Stimulated activated CD4-positive, alpha-beta T cell treated with anti-CD3 and anti-CD28 coated beads, Interleukin-1b, Interleukin-23, amount 100 ng/mL, for 1 hour (primary cell): ENCODE measurements at places on chromosomes 3 and 15.

GRCh38 chr3:46478341-46478740, 13.6 kb upstream of the LTF start:
- DNase-seq: no peak

DNA sequence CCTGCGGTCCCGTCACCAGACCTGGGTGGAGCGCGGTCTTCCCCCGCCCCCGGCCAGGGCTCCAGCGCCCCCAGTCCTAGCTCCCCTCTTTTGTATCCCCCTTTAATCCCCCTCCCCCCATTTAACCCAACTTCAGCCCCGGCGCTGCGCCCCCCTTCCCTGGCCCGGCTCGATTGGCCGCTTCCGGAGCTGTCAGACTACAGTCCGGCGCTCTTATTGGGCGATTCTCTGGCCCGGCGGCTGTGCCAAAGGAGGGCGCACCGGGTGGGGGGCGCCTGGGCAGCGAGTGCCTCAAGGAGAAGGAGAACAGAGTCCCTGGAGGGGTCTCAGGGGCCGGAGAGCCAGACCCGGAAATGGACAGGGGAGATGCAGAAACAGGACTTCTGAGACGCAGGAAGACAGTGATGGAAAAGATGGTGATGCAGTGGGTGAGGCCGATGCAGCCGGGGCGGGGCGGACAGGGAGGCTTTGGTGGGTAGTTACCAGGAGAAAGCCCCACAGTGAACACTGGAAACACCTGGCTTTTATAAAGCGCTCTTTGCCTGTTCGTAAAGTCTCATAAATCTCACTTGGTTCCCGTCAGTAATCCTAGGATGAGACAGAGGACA, 1.2 kb upstream of the ADCY5 start:
- no peak for DNase-seq

- no peak for DNase-seq
Measured at GRCh38 chr3:154678041-154678654, 248.2 kb upstream of the GPR149 start.

- DNase-seq: no peak
Measured at GRCh38 chr3:16122661-16123060, 51.8 kb upstream of the GALNT15 start.

- no peak for DNase-seq
Measured at GRCh38 chr3:41120460-41120859, 78.8 kb upstream of the CTNNB1 start.

DNA sequence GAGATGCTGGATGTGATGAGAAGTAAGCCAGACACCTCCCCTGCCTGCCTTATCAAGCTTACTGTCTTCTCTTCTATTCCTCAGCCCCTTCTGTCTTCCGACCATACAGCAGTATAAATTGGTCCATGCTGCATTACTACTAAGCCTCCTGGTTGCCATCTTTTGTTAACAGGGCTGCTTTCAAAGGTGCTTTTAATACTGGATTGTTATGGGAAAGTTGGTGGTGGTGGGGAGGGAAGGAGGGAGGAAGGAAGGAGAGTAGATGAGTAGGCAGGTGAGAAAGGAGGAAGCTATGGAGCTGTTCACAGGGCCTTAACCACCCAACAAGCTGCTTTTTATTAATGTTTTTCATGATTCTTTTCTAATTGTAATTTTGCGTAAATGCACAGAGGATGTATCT, 114.9 kb downstream of the SLC25A26 start:
- DNase-seq: no peak

- no peak for DNase-seq
Measured at GRCh38 chr15:88004399-88004798, 252.1 kb downstream of the NTRK3 start.

DNA sequence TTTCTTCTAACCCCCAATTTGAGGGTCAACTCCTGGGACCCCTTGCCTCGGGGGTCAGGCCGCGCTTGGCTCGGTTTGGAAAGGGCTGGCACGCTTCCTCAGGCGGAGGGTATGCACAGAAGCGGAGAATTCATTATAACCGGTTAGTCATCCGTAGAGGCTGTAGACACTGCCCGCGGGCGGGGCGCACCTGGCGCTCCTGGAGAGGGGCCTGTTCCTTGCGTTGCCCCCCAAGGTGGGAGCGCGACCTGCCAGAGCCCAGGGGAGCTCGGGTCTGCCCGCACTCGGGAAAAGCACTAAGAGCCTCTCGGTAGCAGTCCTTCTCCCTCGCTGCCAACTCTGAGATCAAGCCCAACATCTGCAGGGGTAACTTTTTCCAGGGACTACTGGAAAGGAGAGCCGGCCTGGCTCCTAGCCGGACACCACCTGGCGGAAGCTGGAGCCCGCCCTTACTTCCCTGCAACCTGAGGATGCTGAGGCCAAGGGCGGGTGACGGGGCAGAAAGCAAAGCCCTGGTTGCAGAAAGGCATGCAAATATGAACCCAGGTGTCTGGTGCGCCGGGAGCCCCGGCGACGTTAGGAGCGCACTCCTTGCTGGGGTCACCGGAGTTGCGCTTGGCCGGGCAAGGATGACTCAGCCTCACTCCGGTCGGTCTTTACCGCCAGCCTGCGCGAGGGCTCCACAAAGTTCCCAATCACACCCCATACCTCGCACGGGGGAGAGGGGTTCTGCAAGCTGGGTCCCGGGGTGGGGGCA, 1.5 kb upstream of the CACNA2D3 start:
- DNase-seq: no peak

DNA sequence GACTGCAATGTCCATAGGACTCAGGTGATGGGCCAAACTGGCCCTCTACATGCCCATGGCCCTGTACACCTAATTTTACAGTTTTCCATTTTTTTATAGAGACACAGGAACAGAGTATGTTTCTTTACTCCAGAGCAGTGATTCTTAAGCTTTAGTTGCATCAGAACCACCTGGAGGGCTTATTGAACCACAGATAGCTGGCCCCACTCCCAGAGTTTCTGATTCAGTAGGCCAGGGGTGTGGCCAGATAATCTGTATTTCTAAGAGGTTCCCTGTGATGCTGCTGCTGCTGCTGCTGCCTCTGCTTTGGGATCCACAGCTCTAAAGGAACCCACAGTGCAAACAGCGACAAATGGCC, 5.1 kb downstream of the RBP1 start:
- DNase-seq: no peak

DNA sequence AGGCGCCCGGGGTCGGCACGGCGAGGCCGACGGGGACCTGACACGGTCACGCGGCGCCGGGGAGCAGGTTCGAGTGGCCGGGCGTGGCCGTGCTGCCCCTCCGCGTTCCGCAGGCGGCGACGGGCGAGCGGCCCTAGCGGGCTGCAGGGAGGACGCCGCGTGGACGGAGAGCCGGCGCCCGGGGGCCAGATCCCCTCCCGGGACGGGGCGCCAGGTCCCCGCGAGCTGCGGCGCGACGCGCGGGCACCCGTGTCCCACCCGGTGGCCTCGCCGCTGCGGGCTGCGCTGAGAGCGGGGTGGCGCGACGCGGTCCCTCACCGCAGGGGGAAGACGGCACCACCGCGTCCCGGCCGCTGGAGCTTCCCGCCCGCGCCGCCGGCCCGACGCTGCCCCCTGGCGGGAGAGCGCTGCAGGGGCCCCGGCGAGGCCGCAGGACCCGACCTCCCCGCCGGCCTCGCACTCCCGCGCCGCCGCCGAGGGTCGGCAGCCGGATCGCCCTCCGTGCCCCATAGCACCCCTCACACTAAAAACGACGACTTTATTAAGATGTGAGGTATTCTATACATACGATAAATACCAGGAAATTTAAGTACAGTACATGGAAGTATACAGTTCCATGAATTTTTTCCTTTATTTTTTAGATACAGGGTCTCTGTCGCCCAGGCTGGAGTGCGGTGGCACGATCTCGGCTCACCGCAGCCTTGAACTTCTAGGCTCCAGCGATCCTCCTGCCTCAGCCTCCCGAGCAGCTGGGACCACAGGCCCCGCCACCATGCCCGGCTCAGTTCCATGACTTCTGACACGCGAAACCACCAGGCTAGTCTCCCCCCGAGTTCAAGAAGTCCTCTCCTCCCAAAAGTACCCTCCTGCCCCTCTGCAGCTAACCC, 1.3 kb upstream of the PIGZ start:
- DNase-seq: peak; percentile 29

DNA sequence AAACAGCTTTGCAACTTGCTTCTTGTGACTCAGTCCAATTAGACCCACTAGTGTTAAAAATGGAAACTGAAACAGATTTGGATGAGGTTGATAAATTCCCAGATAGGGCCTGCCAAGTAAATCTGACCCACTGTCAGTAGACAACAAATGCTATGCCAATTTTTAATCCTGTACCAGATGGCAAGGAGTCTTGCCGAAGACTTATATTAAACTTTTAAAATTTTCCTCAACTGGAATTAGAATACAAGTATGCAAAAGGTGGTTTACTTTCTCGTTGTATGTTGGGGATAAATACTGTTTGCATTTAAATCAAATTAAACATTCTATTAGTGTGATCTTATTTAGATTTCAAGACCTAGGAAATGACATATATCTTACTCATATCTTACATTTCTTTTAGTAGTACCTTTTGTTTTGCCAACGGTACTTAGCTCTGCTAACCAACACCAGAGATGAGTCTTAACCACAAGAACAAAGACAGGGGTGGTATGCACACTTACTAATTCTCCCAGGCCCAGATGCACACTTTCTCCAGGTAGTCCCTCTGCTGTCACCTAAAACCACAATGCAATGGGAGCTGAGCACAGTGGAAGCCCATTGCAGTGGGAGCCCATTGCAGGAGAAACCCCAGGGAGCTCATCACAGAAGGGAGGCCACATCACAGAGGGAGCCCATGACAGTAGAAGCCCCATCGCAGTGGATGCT, 77.8 kb downstream of the WWTR1 start:
- DNase-seq: no peak

DNA sequence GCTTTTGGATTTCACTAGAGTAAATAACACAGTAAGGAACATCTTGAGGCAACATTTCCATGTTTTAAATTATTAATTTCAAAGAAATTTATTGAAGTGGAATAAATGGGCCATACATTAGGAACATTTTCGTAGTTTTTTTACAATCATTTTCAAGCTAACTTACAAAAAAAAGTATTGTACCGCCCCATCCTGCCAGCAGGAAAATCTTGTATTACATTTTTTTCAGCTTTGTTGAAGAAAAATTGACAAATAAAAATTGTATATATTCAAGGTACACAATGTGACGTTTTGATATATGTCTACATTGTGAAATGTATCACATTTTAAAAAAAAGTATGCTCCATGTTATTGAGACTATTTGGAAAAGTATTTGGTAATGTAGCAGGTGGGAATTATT, 1001.9 kb upstream of the NR2F2 start:
- no peak for DNase-seq

GRCh38 chr3:158352551-158352950, 218.4 kb upstream of the MLF1 start:
- DNase-seq: no peak

DNA sequence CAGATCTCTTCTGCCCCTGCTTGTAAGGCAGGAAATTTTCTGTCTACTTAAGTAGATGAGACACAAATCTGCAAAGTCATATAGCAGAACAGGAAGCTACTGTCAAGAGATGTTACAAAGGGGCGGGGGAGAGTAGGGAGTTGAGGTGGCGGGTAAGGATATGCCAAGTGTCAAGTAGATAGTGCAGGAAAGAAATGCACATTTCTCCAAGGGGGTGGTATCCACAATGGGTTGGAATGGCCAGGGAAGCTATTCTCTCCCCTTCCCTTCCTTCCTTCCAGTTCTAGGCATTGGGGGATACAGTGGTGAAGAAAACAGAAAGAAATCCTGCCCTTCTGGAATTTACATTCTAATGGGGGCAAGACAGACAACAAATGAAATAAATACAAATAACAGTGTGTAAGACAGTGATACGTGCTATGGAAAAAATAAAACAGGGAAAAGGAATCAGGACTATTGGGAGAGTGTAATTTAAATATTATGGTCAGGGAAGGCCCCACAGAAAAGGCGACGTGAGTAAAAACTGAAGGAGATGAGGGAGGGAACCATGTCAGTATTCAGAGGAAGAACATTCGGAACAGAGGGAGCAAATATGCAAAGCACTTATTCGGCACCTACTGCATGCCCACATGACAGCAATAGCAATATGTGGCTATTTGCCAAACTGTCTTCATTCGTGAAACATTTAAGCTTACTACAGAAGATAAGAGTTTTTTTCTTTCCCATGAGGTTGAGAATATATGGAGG, 42.8 kb upstream of the RNU6-1 start:
- DNase-seq: no peak

DNA sequence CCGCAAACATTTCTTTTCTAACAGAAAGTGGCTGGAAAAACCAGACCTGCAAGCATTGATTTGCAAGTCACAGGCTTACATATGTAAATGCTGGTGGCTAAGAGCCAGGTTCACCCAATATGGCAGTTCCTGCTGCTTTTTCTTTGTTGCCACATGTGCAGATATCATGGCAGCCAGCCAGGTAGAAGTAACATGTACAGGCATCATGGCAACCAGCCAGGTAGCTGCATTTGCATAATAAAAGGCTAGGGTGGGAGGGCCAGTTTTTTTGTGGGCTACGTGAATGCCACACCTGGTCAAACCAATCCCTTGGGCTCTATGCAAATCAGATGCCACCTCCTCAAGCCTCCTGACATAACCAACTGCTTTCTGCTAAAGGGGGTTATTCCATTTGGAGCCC, 2.8 kb upstream of the SMCO1 start:
- DNase-seq: no peak

GRCh38 chr3:9638155-9638554, 11.2 kb upstream of the MTMR14 start:
- no peak for DNase-seq

DNA sequence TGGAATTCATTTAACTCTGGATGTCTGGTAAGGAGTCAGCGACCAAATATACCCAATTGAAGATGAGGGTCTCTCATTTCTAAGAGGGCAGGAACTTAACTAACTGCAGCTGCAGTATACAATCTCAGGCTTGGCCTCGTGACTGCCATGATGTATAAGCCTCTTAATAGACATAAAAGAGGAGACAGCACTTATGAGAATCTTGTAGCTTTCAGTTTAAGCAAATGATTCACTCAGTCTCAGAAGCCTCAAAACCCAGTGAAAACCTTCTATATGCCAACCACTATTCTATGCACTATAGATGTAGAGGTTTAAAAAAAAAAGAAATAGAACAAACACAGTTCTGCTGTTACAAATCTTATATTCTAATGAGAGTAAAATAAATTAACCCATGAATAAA, 513.9 kb downstream of the TBL1XR1 start:
- no peak for DNase-seq

GRCh38 chr3:191492601-191493000, 31.6 kb downstream of the PYDC2 start:
- DNase-seq: no peak

DNA sequence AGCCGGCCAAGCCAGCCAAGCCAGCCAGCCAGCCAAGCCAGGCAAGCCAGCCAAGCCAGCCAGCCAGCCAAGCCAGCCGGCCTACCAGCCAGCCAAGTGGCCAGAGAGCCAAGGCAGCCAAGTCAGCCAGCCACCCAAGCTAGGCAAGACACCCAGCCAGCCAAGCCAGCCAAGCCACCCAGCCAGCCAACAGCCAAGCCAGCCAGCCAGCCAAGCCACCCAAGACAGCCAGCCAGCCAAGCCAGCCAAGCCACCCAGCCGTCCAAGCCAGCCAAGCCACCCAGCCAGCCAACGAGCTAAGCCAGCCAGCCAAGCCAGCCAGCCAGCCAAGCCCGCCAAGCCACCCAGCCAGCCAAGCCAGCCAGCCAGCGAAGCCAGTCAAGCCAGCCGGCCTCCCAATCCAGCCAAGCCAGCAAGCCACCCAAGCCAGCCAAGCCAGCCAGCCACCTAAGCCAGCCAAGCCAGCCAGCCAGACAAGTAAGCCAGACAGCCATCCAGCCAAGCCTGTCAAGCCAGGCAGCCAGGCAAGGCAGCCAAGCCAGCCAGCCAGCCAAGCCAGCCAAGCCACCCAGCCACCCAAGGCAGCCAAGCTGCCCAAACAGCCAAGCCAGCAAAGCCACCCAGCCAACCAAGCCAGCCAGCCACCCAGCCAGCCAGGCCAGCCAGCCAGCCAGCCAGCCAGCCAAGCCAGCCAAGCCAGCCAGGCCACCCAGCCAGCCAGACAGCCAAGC, 200.5 kb downstream of the GOLGA6L6 start:
- no peak for DNase-seq
